ENCODE measurements at places on chromosomes 3 and 15.

DNA sequence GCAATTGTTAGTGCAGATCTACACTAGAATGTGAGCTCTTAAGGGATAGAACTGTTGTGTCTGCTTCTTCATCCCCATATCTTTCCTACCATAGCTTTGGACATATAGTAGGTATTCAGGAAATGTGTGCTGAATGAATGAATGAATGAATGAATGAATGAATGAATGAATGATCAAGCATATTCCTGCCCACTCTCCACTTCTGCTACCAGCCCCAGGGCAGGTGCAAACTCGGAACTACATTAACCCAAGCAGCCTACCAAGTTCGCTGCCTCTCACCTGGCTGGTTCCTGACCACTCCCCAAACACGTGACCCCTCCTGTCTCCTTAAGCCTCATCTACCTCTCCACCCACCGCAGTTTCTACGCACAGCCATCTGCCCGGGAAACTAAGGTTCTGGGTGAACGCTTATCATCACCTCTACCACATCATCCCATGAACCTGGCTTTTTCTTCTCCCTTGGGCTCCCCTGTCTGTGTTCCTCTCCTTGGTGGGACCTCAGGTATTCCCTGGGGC lies 26.8 kb downstream of the PAQR5 start:
- no peak for DNase-seq

DNA sequence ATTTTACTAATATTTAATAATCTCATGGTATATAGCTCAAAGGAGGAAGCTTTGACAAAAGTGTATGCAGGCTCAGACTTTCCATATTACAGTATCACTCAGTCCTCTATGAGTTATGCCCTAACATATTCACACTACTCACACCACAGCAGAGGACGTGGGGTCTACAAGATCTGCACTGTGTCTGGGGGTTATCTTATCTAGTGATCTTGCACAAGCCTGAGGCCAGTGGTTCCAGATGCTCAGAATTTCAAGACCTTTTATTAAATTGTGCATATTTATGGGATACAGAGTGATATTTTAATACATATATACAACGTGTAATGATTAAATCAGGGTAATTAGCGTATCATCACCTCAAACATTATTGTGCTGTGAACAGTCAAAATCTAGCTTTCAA lies 933.1 kb downstream of the SQOR start:
- no peak for DNase-seq

DNA sequence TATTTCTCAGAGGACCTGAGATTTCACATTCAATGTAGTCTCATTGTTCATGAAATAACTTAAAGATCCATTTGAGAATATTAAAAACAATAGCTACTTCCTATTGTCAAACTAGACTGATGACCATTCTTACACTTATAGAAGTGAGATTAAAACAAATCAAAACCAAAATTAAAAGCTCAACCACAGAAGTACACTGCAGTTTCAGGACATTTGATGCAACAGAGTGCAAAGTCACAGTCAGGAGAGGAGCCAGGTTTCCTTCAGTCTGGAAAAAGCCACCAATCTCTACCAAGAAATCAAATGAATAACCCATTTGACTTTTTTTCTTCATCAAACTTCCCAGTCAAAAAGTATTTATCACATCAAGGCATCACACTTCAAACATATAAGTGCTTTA lies 5.5 kb downstream of the CCPG1 start:
- DNase-seq, result no peak

GRCh38 chr15:43433165-43433564 lies 59.8 kb downstream of the TP53BP1 start:
- no peak for DNase-seq

GRCh38 chr3:59782664-59783063 lies 732.8 kb upstream of the CFAP20DC start:
- no peak for DNase-seq

GRCh38 chr15:77860071-77860691 lies 217.3 kb downstream of the TBC1D2B start:
- no peak for DNase-seq

- DNase-seq, result no peak
Observed at GRCh38 chr3:120472121-120472844, 21.5 kb upstream of the FSTL1 start.

DNA sequence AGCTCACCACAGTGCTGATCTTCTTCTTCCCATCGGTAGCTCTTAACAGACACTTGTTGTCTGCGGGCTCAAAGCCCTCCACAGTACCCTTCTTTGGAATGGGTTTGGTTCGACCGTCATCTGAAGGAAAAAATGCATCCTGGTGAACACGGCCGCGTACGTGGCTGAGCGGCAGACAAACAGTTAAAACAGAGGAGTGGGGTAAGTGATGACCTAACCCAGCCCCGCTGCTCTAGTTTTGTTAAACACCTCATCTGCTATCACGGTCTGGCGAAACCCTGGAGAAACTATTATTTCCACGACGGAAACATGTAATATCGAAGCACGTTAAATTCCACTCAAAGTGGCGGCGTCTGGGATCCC lies 725 bp downstream of the SRP14 start:
- DNase-seq, result no peak

DNA sequence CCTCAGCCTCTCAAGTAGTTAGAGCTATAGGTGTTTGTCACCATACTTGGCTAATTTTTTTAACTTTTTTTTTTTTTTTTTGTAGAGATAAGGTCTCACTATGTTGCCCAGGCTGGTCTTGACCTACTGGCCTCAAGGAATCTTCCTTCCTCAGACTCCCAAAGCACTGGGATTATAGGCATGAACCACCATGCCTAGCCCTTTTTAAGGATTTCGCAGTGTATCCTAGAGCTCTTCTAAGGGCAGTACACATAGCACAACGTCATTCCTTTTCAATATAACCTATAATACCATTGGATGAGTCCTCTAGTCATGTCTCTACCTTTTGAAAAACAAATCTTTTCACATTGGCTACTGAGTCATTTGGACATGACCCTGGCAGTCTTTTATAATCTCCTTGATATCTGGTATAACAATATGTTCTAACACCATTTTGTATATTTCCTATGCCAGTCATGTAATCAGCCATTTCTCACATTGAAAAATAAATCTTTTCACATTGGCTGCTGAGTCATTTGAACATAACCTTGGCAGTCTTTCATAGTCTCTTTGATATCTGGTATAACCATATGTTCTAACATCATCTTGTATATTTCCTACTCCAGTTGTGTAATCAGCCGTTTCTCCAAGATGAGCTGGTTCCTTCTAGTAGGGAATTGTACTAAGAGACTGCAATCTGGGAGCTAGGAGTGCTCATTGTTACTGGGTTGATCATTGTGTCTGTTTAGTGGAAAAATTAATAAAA lies 944.7 kb downstream of the MCTP2 start:
- DNase-seq, result no peak

- DNase-seq, result no peak
Observed at GRCh38 chr15:93073465-93073952, 15.5 kb downstream of the RGMA start.

DNA sequence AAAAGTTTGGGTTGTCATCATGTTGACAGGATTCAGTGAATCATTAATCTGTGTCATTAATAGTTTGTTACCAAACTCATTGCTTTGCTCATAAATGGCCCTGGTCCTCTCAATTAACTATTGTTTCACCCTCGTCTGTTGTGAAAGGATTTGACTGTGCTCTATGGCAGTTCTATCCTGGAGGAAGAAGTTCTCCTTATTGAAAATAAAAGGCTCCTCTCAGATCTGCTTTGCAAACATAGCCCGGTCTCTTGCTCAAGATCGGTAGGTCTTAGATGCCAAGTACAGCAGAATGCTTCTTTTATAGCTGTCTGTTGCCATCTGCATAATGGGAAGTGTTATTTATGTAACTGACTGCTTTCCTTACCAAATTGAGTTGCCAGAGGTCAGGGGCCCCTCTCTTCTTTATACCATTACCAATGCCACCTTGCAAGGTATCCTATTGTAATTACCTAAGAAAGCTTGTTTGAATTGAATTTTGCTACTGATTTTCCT lies 146.5 kb downstream of the EBLN2 start:
- DNase-seq, result no peak

DNA sequence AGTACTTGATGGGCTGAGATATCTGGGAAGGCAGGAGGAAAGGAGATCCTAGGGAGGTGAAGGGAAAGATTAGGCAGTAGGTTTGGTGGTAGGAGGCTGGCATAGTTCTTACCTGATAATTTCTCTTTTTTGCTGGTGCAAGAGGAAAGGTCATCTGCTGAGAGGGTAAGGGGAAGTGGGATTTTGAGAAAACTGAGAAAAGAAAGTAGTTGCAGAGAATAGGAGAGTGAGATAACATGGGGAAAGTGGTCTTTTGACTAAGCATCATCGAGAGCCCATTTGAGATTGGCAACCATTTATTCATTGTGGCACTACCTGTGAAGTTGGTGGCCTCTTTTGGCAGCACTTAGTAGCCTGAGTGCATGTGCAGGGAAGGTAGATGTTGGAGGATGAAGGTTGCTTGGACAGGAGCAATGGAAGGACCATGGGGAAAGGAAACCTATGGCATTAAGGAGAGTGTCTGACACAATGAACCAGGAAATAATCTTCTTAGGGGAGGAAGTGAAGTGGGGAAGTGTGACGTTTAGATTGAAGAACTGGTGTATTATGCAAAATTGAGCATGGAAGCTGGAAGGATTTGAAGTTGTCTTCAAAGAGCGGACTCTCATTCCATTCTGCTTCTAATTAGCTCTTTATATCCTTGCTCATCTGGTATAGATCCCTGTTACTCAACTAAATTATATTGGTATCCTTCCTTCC lies 21.9 kb upstream of the USP13 start:
- no peak for DNase-seq
